IPS DF 6.9 (cell line): ENCODE measurements at places on chromosomes 5 and 9.

DNA sequence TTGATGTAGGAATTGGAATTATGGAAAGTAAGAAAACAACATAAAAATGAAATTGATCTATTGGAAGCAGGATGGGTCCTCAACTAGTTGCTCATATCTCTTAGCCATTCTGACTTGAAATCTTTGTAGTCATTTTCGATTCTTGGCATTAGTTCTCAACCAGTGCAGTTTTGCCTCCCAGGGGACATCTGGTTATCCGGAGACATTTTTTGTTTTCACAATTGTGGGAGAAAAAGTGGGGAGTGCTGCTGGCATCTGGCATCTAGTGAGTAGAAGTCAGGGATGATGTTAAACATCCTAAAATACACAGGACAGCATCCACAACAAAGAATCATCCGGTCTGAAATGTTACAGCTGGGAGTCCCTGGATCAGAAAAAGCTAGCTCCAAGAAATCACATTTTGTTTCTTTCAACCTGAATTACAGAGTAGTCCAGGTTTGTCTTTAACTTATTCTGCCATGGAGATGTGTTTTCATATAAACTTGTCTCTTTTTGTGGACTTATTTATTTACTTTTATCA, 74.9 kb downstream of the FBXL7 start:
- no peak for DNase-seq
- H3K36me3 ChIP-seq: no peaks in the 10 kb centered on the region

- H3K27ac ChIP-seq: no peak overlapping the region
- H3K4me1 ChIP-seq: no peaks in the 10 kb centered on the region
- H3K4me3 ChIP-seq: no peak overlapping the region
- no peak for DNase-seq
- no peaks in the 10 kb centered on the region for H3K36me3 ChIP-seq
These were observed 58.2 kb upstream of the PRR16 start for GRCh38 chr5:120405923-120406322.

GRCh38 chr9:26669701-26670670, 222.6 kb downstream of the CAAP1 start:
- no peak overlapping the region for H3K27ac ChIP-seq
- no peak for DNase-seq
- H3K4me3 ChIP-seq: no peak overlapping the region
- H3K36me3 ChIP-seq: no peaks in the 10 kb centered on the region

- no peaks in the 10 kb centered on the region for H3K4me1 ChIP-seq
- DNase-seq: no peak
- H3K4me3 ChIP-seq: no peak overlapping the region
- no peak overlapping the region for H3K27ac ChIP-seq
- no peaks in the 10 kb centered on the region for H3K27me3 ChIP-seq
These were observed 20.0 kb downstream of the APC start for GRCh38 chr5:112757468-112758208.

DNA sequence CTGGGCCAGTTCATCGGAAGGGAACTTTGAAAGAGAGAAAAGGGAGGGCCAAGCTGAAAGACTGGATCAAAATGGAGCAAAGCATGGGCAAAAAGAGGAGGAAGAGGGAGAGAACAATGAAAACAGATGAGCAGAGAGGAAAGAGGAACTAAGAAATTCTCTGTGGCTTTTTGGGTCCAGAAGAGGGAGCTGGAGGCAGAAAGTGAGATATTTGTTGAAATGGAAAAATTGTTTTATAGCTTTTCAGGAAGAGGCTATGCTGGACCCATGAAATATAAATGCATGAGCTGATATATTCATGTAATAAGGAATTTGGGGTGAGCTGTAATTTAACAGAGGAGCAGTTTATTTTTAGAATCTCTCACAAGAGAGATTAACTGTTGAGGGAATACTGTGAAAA, 457.3 kb downstream of the DMAC1 start:
- H3K4me1 ChIP-seq: no peaks in the 10 kb centered on the region
- H3K27ac ChIP-seq: no peak overlapping the region
- H3K27me3 ChIP-seq: no peaks in the 10 kb centered on the region
- H3K4me3 ChIP-seq: no peak overlapping the region

DNA sequence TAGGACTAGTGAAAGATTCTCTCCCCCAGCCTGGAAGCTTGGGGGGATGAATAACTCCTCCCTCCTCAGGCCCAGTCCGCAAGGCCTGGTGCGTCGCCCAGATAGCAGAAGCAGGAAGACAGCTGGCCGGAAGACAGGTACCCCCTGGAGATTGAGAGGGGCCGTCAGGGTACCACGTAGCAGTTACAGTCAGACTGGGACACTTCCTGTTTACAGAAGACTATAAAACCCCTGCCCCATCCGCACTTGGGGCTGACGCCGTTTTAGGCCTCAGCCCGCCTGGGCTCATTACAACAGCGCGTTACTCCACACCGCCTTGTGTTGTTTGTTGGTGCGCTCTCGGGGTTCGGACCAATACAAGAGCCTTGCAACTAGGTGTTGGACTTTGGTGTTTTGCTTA, 15.4 kb downstream of the SEMA6A start:
- H3K27me3 ChIP-seq: no peaks in the 10 kb centered on the region
- H3K27ac ChIP-seq: no peak overlapping the region
- no peak overlapping the region for H3K4me3 ChIP-seq
- H3K4me1 ChIP-seq: peaks cover 13% of the 10 kb centered on the region

- H3K27ac ChIP-seq: no peak overlapping the region
- no peak overlapping the region for H3K4me3 ChIP-seq
- no peaks in the 10 kb centered on the region for H3K4me1 ChIP-seq
These were observed 41.7 kb downstream of the ECPAS start for GRCh38 chr9:111442360-111443027.

DNA sequence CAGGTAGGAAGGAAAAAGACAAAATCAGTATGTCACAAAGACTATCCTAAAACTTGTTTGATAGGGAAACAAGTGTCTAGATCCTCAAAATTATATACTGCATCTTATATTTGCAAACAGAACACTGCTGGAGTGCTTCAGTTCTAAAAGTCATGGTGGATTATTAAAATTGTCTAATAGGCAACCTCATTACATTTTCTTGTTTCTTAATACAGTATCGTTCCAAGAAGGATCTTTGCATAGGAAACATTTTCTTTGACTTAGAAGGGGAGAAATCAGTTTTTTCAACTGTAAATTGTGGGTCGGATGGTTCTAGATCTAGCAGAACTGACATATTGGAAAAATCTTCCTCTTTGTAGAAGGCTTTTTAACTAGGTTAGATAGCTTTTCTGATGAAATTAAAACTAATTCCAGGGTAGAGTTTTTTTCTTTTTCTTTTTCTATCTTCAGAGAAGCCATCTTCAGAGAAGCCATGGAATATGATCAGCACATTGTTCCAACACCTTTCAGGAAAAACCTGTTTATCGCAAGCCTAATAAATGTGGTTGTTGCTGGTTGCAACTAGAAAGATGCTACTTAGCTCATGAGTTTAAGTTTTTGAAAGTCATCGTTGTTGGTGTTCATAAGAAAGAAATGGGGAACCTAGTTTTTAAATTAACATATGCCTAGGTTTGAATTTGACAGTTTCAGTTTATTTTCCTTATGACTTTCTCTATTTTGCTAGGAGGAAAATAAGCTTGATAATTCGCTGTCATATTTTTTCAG, 7.4 kb downstream of the CPEB4 start:
- DNase-seq: no peak
- H3K27ac ChIP-seq: no peak overlapping the region
- H3K36me3 ChIP-seq: no peaks in the 10 kb centered on the region
- H3K4me1 ChIP-seq: no peaks in the 10 kb centered on the region
- no peak overlapping the region for H3K4me3 ChIP-seq

DNA sequence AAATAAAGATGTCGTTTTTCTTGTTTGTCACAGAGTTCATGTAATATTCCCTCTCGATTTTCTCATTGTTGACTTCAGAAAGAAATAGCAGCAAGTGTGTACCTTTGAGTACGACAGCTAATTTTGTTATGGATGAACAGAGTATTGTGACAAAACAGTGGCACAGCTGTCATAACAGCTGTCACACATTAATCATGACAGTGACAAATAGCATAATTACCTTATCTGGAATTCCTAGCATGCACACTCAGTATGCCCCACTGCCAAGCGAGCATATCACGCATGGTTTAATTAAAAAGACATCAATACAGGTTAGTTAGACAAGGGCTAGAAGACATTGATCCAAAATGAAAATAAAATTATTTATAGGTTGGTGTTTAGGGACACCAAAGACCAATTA, 375.1 kb downstream of the SPATA31D1 start:
- H3K36me3 ChIP-seq: no peaks in the 10 kb centered on the region
- no peaks in the 10 kb centered on the region for H3K4me1 ChIP-seq
- DNase-seq: no peak

- no peak overlapping the region for H3K27ac ChIP-seq
- H3K4me3 ChIP-seq: peak overlapping the region; percentile 51; the same call in 1 of the 2 replicates
- DNase-seq: no peak
- H3K27me3 ChIP-seq: peaks cover 9% of the 10 kb centered on the region
These were observed 819 bp downstream of the ADRA1B start for GRCh38 chr5:159916841-159917761.

DNA sequence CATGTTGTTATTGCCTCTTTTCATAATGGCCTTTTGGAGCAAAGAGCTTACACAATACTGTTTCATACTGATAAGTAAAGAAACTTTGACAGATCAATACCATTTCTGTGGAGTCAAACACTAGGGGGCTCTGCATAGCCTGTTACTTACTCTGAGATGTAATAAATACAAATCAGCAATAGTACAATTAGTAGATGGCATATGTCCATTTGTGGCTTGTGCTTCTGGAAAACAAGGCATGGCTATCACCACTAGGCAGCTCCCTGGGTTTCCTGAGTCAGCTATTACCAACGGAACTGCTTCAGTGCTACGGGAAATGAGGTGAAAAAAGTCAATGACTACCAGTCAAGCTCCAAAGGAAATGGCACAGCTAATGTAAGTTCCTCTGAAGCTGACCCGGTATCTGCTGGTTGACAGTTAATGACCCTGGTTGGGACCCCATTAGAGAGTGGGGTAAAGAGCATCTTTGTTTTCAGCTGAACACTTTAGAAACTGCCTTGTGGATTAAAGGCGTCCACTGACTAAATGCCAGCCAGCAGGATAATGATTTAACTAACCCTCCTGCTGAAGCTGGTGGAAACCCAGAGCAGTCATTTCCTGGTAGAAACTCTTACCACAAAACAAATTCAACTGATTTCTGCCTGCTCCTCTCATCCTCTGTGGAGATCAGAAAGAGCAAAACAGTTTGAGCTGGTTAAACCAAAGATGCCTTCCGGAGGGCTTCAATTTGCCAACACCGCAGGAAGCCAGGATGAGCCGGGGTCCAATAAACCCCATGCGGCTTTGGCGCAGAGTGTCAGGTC, 69.0 kb upstream of the FAM169A start:
- no peaks in the 10 kb centered on the region for H3K36me3 ChIP-seq
- H3K27ac ChIP-seq: no peak overlapping the region
- no peak overlapping the region for H3K4me3 ChIP-seq
- no peaks in the 10 kb centered on the region for H3K4me1 ChIP-seq
- no peaks in the 10 kb centered on the region for H3K27me3 ChIP-seq

DNA sequence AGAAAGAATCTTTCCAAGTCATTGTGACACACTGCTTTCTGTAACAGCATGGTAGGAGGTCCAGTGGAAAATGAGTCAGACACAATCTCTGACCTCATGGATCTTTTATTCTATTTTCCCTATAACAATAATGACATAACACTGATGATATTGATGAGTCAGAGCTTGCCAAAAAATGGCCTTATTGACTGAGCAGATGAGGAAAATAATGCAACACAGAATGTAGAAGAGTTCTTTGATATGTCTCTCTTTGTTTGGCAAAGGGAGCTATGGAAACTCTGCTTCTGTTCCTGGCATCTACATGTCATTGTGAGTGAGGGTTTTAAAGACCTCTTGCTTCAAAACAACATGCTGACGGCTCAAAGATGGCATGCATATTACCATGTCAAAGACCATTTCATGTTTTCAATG, 443.1 kb upstream of the ZNF608 start:
- H3K4me3 ChIP-seq: no peak overlapping the region
- no peaks in the 10 kb centered on the region for H3K36me3 ChIP-seq
- no peak overlapping the region for H3K27ac ChIP-seq
- no peaks in the 10 kb centered on the region for H3K27me3 ChIP-seq
- no peak for DNase-seq

DNA sequence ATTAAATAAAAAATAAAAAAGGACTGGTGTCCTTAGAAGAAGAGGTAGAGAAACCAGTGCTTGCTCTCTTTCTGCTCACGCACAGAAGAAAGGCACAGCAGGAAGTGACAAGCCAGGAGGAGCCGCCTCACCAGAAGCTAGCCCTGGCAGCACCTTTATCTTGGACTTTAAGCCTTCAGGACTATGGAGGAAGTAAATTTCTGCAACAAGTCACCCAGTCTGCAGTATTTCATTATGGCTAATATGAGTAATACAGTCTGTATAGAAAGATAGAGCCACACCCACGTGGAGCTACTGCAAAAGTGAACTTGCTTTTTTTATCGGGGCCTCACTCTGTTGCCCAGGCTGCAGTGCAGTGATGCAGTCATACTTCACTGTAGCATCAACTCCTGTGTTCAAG, 68.4 kb downstream of the PDZD2 start:
- no peak for DNase-seq
- no peak overlapping the region for H3K4me3 ChIP-seq
- H3K27ac ChIP-seq: no peak overlapping the region
- H3K36me3 ChIP-seq: no peaks in the 10 kb centered on the region
- no peaks in the 10 kb centered on the region for H3K27me3 ChIP-seq

DNA sequence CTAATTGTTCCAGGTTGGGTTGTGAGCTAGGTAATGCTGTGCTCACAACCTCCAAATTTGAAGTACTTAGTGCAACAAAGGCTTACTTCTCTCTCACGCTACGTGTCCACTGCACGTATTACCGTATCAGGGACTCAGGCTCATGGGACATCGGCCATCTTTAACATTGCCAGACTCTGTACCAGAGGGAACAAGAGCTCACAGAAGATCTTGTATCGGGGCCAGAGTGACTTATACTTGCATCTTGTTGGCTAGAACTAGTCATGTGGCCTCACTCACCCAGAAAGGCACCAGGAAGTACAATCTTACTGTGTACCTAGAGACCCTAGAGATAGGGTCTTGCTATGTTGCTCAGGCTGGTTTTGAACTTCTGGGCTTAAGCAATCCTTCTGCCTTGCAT, 81.1 kb upstream of the KLF9 start:
- DNase-seq: no peak
- H3K36me3 ChIP-seq: no peaks in the 10 kb centered on the region
- H3K4me3 ChIP-seq: no peak overlapping the region
- H3K4me1 ChIP-seq: no peaks in the 10 kb centered on the region
- H3K27me3 ChIP-seq: no peaks in the 10 kb centered on the region

DNA sequence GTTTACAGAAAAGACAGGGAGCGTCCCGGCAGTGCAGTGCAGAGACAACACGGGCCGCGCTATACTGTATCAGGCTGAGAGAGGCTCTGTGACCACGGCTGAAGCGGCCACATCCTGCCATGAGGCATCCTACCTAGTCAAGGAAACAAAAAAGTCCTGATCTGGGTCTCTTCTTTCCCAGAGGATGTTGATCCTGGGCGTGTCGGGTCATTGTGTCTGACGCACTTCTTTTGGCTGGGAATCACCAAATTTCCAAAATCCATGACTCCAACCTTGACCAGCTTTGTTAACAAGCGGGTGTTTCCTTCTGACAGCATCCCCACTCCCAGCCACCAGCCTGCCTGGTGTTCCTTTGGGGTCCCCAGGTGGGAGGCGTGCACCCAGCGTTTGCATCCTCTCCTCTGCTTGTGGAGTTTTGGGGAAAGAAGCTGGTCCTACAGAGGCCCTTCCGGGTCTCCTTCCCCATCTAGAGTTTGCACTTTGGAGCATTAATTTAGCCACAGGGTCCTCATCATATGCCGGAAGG, 91.4 kb upstream of the RAI14 start:
- H3K4me3 ChIP-seq: no peak overlapping the region
- no peak overlapping the region for H3K27ac ChIP-seq
- no peaks in the 10 kb centered on the region for H3K27me3 ChIP-seq
- no peak for DNase-seq

GRCh38 chr9:69674716-69675438, 2.7 kb upstream of the APBA1 start:
- no peaks in the 10 kb centered on the region for H3K4me1 ChIP-seq
- no peak overlapping the region for H3K27ac ChIP-seq
- no peak for DNase-seq
- H3K27me3 ChIP-seq: peaks cover 6% of the 10 kb centered on the region
